T-helper 1 cell (primary cell): ENCODE measurements at places on chromosomes 5 and 9.

- no peak for DNase-seq
Measured at GRCh38 chr5:16712620-16713019, 95.8 kb upstream of the RETREG1 start.

GRCh38 chr9:28073270-28073669, 500.0 kb upstream of the C9orf72 start:
- DNase-seq: no peak

GRCh38 chr5:4097199-4097598, 501.6 kb downstream of the IRX1 start:
- no peak for DNase-seq

GRCh38 chr5:139997276-139997675, 45.8 kb downstream of the NRG2 start:
- no peak for DNase-seq

DNA sequence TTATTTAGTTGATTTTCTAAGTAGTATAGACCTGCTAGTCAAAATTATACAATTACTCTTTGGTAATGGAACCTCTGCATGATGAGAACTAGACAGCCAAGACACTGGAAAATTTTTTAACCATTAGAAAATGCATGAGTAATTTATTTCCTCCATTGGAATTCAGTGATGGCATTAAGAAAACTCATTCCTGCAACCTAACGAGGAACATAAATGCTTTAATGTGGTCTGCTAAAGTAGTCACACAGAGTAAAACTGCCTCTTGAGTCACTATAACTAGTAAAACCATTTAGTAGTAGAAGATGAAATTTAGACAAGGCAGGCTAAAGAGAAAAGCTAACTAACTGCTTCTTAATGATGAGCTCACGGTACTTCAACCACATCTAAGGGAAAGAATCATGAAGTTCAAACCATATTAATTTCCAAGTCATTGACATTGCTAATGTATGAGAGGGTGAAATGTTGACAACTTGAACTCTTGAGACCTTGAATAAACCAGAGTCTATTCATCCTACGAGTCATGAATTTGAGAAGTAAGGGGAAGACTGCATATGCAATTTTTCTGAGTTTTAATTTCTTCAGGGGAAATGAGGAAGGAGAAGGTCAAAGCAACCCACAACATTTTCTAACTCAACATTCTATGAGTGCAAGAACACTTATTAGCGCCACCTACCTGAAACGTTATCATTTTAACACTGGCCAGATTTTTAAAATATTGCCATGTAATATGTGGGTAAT, 74.4 kb downstream of the GLIS3 start:
- no peak for DNase-seq

GRCh38 chr9:120480707-120481106, 99.3 kb downstream of the CDK5RAP2 start:
- no peak for DNase-seq
